Activated CD4-positive, alpha-beta memory T cell treated with anti-CD3 and anti-CD28 coated beads for 36 hours (primary cell): ENCODE measurements at places on chromosomes 5 and 9.
A peak's percentile ranks its signal among the peaks of the same experiment; 100 is the strongest.

DNA sequence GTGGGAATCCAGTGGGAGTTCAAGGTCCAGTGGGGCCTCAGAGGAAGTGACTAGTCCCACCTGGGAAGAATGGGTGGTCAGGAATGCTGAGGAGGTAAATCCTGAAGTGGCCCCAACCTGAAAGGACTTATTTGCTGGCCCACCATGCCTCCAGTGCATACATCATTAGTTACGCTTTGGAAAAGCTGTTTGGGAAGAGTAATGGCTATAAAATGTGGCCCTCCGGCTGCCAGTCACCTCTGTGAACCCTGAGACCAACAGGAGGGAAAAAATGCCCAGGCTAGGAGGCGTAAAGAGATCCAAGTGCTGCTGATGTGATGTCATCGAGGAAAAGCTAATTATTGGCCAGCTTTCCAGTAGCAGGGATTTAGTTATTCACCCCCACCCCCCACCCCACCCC, 2.7 kb upstream of the SLC26A2 start:
- DNase-seq = no peak
- no peak overlapping the region for H3K27ac ChIP-seq
- peaks cover 25% of the 10 kb centered on the region for H3K4me1 ChIP-seq
- no peak overlapping the region for H3K4me3 ChIP-seq
- no peaks in the 10 kb centered on the region for H3K27me3 ChIP-seq

GRCh38 chr9:6418764-6419163, 5.8 kb downstream of the UHRF2 start:
- peak overlapping the region; percentile 83 for H3K27ac ChIP-seq
- DNase-seq = no peak
- no peaks in the 10 kb centered on the region for H3K27me3 ChIP-seq
- H3K4me1 ChIP-seq = peaks cover 59% of the 10 kb centered on the region
- H3K4me3 ChIP-seq = peak overlapping the region; percentile 62

- DNase-seq = no peak
- H3K4me1 ChIP-seq = peaks cover 1% of the 10 kb centered on the region
- no peak overlapping the region for H3K27ac ChIP-seq
Measured at GRCh38 chr5:1299511-1299850, 4.6 kb upstream of the TERT start.

DNA sequence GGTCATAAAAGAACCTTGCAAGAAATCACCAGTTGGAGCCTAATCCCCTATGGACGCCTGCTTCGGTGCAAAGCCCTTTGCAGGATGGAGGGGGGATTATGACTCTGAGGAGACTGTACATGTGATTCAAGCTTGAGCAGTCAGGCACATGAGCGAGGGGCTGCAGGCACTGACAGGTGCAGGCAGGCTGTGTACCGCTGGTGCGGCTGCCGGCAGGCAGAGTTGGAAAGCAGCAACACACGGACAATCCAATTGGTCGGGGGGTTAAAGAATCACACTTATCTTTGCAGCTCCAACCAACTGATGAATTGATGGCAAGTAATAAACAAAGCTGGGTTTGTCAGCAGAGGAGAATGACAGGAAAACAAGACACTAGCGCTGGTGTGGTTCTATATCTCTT, 5.7 kb downstream of the WHRN start:
- no peaks in the 10 kb centered on the region for H3K36me3 ChIP-seq
- H3K27ac ChIP-seq = no peak overlapping the region
- DNase-seq = no peak
- H3K4me1 ChIP-seq = peaks cover 23% of the 10 kb centered on the region

- H3K4me3 ChIP-seq = no peak overlapping the region
- no peak overlapping the region for H3K27ac ChIP-seq
- H3K27me3 ChIP-seq = no peaks in the 10 kb centered on the region
- H3K4me1 ChIP-seq = peaks cover 66% of the 10 kb centered on the region
Measured at GRCh38 chr9:92740446-92740961, 24.1 kb downstream of the BICD2 start.

- DNase-seq = no peak
- peaks cover 6% of the 10 kb centered on the region for H3K4me1 ChIP-seq
- no peak overlapping the region for H3K4me3 ChIP-seq
- no peaks in the 10 kb centered on the region for H3K36me3 ChIP-seq
- no peak overlapping the region for H3K27ac ChIP-seq
- H3K27me3 ChIP-seq = peaks cover 1% of the 10 kb centered on the region
Measured at GRCh38 chr9:128043467-128043868, 23.7 kb downstream of the NAIF1 start.

- no peaks in the 10 kb centered on the region for H3K4me1 ChIP-seq
- no peaks in the 10 kb centered on the region for H3K27me3 ChIP-seq
- no peak overlapping the region for H3K4me3 ChIP-seq
- no peaks in the 10 kb centered on the region for H3K36me3 ChIP-seq
- DNase-seq = no peak
Measured at GRCh38 chr5:33035851-33036527, 324.9 kb downstream of the NPR3 start.

GRCh38 chr5:141597394-141597793, 21.4 kb downstream of the DIAPH1 start:
- no peak overlapping the region for H3K4me3 ChIP-seq
- H3K36me3 ChIP-seq = peaks cover 9% of the 10 kb centered on the region
- H3K27ac ChIP-seq = peak overlapping the region; percentile 69
- no peaks in the 10 kb centered on the region for H3K27me3 ChIP-seq

DNA sequence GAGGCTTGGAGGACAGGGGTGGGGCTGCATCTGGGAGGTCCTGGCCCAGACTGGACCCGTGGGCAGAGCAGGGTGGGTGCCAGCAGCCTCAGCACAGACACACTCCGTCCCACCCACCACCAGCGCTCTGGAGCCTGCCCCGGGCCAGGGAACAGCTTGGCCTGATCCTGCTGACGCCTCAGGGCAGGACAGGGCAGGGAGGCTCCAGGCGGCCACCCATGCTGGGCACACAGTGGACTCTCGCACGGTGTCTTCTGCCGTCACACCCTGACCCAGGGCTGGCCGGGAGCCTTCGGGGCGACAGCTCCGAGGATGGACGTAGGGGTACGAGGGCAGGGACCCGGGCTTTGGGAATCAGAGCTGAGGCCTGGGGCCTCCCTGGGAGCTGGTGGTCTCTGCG, 8.2 kb upstream of the PTGDS start:
- no peaks in the 10 kb centered on the region for H3K27me3 ChIP-seq
- H3K36me3 ChIP-seq = no peaks in the 10 kb centered on the region
- H3K27ac ChIP-seq = no peak overlapping the region

DNA sequence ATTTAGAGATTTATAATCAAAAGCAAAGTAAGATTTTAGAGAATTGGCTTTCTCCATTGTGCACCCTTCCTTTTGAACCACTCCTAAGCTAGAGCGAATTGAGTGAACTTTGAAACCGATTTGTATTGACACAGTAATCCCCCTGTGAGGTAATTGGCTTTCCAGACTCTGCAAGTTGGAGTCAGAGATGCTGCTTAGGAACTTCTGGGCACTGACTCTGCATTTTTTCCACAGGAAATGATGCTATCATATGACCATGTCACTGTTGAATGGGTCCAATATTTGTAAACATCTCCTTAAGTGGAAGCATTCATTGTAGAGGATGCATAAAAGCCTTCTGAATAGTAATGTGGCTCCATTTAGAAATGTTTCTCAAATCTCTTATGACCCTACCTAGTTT, 394.4 kb upstream of the ZNF608 start:
- no peaks in the 10 kb centered on the region for H3K4me1 ChIP-seq
- DNase-seq = no peak
- no peaks in the 10 kb centered on the region for H3K36me3 ChIP-seq
- no peak overlapping the region for H3K27ac ChIP-seq
- no peaks in the 10 kb centered on the region for H3K27me3 ChIP-seq

DNA sequence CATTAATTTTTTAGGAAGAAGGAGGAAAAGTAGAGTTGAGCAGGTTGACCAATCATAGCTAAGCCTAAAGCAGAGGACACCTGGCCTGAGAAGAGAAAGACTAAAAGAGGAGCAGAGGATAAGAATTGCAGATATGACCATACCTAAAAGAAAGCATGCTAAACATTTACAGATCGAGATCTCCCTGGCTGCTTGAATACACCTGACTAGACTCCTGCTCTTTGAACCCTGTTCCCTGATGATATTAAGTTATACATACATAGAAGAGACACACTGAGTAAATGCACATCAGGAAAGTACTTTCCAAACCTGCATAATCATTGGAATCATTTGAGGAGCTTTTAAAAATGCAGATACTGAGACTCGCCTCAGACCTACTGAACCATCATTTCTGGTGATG, 232.3 kb upstream of the ELL2 start:
- DNase-seq = no peak
- no peak overlapping the region for H3K27ac ChIP-seq
- H3K27me3 ChIP-seq = peaks cover 6% of the 10 kb centered on the region
- H3K4me1 ChIP-seq = no peaks in the 10 kb centered on the region
- H3K4me3 ChIP-seq = no peak overlapping the region

DNA sequence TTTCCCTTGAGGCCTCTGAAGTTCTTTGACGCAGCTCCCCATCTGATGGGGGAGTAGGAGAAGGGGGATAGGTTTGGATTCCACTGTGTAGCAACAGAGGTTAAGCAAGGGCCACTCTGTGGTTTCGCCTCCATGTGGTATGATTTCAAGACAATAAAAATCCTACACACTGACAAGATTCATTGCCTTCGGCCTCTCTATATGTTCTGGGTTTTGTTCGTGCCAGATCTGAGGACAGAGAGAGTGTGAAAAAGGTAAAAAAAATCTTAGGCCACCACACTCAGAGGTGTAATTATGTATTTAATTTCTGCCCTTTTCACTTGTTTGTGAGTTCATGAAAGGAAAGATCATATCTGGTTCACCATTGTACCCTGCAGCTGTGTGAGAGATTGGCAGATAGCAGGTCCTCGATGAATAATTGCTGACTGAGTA, 715.2 kb upstream of the ZNF608 start:
- H3K4me3 ChIP-seq = no peak overlapping the region
- no peaks in the 10 kb centered on the region for H3K36me3 ChIP-seq
- H3K27me3 ChIP-seq = no peaks in the 10 kb centered on the region
- H3K27ac ChIP-seq = no peak overlapping the region
- no peaks in the 10 kb centered on the region for H3K4me1 ChIP-seq

DNA sequence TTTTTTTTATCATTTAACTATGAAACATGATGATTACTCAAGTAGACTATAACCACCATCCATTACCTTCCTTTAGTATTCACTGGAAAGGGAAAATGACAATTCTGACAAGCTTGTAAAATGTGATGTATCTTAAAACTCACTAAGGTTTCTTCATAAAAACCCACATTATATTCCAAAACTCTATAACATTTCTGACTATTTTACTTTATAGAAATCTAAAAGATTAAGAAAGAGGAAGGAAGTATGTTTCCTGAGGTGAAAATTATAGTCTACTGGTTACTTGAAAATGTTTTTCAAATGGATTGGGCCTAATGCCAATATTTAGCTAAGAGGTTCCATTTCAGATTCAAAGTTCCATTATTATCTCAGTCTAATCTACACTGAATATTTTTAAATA, 1982.2 kb upstream of the C9orf72 start:
- H3K4me1 ChIP-seq = no peaks in the 10 kb centered on the region
- no peak overlapping the region for H3K27ac ChIP-seq
- DNase-seq = no peak
- H3K27me3 ChIP-seq = no peaks in the 10 kb centered on the region
- no peaks in the 10 kb centered on the region for H3K36me3 ChIP-seq
- H3K4me3 ChIP-seq = no peak overlapping the region

GRCh38 chr9:133032171-133032570, 1.4 kb downstream of the GTF3C5 start:
- no peak overlapping the region for H3K27ac ChIP-seq
- H3K4me1 ChIP-seq = peaks cover 42% of the 10 kb centered on the region
- no peaks in the 10 kb centered on the region for H3K27me3 ChIP-seq
- H3K36me3 ChIP-seq = peaks cover 6% of the 10 kb centered on the region
- peak overlapping the region; percentile 99 for H3K4me3 ChIP-seq
- no peak for DNase-seq

DNA sequence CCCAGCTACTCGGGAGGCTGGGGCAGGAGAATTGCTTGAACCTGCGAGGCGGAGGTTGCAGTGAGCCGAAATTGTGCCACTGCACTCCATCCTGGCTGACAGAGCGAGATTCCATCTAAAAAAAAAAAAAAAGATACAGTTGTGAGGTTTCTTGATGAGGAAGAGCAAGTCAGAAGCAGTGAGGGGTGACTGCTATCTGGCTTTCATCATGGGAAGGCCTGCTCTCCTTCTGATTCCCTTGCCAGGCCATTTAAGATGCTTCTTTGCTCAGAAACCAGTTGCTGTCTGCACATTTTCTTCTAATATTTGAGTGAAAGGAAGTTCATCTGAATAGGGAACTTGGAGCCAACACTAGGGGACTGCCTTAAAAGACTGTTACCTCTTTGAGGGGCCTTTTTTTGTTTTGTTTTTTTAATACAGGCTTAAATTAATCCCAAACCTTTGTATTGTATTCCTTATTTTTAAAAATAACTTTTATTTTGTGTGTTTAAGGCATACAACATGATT, 201.9 kb downstream of the ARHGAP26 start:
- H3K27me3 ChIP-seq = no peaks in the 10 kb centered on the region
- peak overlapping the region; percentile 55 for H3K27ac ChIP-seq
- H3K4me1 ChIP-seq = peaks cover 31% of the 10 kb centered on the region
- DNase-seq = no peak
- H3K4me3 ChIP-seq = no peak overlapping the region

DNA sequence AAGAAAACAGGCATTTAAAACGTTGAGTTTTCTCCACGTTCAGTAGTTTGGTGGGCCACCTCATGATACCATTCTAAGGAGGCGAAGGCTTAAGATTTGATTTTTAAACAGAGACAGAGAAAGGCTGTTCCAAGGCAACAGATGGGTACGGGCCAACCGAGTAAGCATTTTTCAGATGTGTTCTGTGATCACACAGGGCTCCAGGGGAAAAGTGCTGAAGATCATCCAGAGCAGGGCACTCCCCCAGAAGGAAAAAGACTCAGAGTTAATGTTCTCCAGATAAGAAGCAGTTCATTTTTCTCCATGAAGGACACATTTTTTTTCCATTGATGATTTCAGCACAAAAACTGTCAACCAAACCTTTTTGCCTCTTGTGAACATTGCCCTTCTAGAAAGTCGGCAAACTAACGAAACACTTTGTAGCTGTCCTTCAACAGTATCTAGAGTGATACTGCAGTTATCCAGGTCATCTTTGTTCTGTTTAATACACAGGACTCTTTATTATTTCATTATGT, 138.7 kb downstream of the ALDH1A1 start:
- no peaks in the 10 kb centered on the region for H3K36me3 ChIP-seq
- no peak overlapping the region for H3K4me3 ChIP-seq
- H3K27me3 ChIP-seq = peaks cover 5% of the 10 kb centered on the region
- H3K4me1 ChIP-seq = no peaks in the 10 kb centered on the region

DNA sequence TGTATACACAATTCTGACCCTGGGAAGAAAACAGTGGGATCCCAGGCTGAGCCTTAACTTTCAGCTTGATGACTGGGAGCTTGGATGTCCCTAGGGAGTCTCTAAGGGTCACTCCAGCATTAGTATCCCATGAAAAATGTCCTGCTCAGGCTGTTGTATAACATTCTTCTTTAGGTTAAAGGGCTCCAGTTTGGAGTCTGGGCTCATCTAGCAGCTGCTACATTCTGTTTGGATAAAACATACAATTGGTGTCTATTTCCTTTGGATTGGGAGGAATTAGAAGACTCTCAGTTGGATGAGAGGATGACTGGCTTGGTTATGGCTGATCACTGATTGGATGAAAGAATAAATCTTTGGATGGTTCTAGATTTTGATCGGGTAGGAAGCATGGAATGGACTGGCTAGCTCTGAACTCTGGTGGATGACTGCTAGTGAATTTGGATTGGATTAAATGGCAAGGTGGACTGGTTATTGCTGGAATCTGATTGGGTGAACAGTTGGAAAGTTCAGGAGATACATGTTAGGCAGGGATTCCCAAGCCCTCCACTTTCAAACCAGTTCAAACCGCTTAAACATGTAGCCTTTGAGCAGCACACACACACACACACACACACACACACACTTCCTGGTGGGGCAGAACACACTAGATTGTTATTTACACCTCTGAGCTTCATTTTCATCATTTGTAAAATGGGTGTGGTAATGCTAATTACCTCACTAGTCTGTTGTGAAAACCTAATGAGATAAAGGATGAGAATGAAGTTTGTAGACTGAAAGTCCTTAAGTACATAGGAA, 7.1 kb upstream of the MYOZ3 start:
- DNase-seq = no peak
- H3K27me3 ChIP-seq = no peaks in the 10 kb centered on the region
- H3K36me3 ChIP-seq = no peaks in the 10 kb centered on the region
- peaks cover 2% of the 10 kb centered on the region for H3K4me1 ChIP-seq
